ENCODE measurements at places on chromosomes 11 and 22.

DNA sequence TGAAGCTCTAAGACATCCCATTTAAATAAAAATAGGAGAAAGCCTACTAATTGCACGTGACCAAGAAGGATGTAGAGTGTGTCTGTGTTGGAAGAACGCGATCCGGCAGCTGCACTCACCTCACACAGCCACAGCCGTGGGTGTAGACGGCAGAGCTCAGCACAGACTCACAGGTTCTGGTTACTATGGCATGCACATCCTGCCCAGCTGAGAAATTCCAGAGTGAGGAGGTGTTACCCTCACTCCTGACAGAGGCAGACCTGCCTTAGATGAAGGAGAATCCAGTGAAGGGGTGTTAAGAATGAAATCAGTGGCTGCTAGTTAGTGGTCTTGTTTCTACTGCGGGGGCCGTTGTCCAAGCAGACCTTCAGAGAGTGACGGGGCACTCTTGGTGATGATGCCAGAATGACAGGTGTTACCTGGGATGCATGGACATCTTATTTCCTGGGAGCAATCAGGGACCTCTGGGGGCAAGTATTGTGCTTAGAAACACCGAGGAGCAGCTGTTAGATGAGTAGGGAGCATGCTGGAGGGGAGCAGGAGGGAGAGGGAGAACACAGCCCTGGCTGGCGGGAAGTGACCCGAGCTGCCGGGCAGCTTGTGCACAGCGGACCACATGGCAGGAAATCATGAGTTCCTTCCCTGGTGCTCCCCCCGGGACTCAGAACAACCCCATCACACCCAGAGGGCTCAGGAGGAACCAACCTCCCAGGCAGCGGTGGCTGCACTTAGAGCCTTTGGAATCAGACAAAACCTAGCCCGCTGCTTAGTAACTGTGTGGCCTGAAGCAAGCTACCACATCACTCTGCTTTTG is 12.3 kb downstream of the KCNJ5 start:
- no peak for DNase-seq

DNA sequence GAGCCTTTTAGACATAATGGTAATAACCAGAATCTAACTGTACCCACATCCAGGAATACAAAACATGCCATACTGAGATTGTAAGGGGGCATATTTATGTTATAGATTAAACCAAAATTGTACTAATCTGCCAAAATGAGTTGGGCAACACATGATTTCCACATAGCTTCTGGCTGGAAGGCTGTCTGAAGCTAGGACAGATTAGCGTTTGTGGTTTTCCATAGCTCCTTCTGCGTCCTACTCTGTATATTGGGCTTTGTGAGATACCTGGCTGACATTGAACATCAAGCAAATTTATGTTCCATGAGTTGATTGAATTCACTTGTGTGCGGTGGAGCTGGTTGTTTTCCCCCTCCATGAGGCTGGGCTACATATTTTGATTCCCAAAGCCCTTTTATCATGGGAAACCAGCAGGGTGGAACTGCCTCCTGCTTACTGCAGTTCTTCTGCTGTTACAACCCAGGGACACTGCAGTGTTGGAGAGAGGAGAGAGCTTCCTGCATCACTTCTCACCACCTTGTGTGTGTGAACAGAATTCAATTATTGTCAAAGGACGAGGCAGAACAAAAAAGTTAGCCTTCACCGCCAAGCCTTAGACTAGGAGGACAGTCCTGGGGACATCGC is 114.9 kb downstream of the C11orf91 start:
- no peak for DNase-seq

- DNase-seq, result peak; percentile 51
These were observed 1.8 kb downstream of the SIK3 start for GRCh38 chr11:117096201-117096991.

- no peak for DNase-seq
These were observed 654.3 kb downstream of the NTM start for GRCh38 chr11:132024587-132025295.

DNA sequence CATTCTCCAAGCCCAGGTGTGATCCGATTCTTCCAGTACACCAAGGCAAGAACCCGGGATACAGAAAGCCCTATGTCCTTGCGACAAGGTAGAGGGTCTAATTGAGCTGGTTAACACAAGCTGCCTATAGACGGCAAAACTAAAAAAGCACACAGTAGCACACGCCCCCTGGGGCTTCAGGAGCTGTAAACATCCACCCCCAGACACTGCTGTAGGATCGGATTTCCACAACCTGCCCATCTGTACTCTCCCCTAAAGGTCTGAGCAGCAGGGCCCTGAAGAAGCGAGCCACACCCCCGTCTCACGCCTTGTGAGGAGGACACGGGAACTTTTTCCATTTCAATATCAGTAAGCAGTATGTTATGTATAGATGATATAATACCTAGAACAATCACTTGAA is 624.7 kb downstream of the BUD13 start:
- no peak for DNase-seq

DNA sequence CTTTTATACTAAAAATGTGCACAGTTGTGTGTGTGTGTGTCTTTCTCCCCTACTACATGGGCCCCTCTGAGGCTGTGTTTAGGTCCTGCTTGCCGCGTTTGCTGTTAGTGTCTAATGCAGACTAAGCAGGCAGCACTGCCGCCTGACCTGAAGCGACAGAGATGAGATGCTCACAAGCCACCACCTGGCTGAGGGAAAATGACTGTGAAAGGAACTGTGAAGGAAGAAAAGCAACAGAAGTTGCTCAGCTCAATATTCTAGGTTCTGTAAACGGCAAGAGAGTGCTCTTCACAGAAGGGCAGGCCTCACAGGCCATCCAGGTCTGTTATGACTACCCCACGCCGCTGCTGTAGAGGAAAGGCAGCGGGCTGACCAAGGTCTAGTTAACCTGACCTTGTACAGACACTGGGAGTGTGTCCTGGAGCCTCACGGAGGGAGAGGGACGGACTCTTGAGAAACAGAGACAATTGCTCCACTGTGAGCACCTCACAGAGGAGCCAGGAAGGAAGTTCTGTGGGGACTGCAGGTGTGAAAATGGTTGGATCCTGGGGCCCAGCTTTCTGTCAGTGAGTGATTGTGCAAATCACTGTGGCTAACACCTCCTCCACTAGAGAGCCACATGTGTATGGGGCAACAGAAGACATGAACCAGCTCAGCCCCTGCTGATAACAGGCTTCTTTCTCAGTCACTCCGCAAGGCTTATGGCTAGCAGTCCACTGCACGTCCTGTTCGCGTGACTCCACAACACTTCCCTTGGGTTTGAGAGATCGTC is 31.3 kb upstream of the YPEL1 start:
- DNase-seq, result no peak

DNA sequence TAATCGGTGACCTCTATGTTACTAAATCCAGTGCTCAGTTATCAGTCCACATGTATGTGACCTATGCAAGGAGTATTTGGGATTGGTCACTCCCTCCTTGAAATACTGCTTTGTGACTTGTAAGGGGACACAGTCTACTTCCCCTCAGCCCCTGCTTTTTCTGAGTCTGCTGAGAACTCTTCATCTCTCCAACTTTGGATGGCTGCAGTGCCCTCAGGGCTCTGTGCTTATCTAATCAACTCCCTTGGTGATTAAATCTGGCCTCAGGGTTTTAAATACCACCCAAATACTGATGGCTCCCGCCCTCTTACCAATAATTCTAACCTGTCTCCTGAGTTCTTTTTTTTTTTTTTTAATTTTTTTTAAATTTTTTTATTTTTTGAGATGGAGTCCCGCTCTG is 40.2 kb downstream of the FAM118A start:
- no peak for DNase-seq

GRCh38 chr11:13207665-13208594 is 69.7 kb upstream of the BMAL1 start:
- DNase-seq, result no peak

- DNase-seq, result no peak
These were observed 359.3 kb downstream of the TBC1D22A start for GRCh38 chr22:47121791-47122190.

GRCh38 chr22:28398981-28399380 is 280.7 kb downstream of the TTC28 start:
- DNase-seq, result no peak

DNA sequence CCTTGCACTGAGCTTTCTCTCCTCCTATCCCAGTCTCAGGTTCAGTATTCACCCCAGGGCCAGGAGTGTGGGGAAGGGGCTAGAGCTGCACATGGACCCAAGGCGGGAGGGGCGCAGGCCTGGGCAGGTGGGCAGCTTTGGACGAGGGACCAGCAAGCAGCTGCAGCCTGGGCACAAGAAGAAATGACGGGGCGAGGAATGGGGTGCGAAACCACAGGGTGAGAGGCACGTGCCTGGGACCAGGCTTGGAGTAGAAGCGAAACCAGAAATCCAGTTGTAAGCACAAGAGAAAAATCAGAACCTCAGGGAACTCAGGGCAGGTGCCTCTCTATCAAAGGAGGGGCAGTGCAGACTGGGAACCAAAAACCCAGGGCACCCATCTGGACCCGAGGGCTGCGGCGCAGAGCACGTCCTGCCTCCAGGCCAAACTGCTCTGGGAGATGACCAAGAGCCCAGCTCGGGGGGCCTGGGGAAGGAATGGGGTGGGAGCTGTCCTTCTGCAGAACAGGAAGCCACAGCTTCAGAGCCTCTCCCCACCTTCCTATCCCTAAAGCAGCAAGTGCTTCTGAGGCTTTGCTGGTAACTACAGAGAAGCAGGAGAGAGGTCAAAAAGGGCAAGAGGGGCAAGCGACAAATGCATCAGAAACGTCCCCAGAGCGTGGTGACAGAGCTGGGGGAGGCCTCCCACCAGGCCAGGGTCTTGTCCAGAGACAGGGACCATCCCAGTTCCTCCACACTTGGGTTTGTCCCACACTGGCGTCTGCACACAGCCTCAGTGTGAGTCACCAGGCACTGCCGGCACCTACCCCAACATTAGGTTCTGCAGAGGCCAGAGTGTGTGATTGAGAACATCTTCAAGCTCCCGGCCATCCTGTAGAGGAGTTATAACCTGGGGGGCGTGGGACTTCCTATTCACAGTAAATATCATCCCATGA is 18.3 kb upstream of the TMPRSS4 start:
- no peak for DNase-seq

DNA sequence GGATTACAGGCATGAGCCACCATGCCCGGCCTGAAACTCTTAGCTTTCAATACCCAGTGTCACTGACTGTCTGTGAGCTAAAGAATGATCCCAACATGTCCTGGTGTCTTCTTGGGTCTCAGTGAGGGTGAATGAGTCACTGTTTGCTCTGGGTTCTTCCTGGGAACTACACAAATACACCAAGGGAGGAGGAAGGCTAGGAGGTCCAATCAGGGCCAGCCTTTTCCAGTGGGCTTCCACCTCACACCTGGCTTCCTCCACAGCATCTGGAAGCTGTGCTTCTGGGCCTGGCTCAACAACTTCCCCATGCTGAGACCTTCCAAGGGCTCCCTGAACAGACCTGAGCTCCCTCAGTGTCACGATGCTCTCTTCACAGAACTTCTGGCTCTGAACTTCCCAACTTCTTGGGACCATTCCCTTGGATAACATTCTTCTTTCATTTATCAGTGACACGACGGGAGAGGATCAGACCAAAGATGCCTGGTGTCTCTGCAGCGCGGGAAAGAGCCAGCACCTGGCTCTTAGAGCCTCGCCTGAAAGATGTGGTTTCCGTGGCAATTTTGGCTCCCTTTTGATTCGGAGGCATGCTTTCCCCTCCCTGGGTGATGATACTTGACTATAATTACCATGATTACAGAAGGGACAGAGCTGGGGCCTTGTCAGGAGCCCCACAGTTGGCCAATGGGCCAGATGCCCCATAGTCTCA is 22.3 kb upstream of the CHRM4 start:
- DNase-seq, result no peak

- DNase-seq, result peak; percentile 39
These were observed 14.1 kb upstream of the MDK start for GRCh38 chr11:46367244-46367915.

DNA sequence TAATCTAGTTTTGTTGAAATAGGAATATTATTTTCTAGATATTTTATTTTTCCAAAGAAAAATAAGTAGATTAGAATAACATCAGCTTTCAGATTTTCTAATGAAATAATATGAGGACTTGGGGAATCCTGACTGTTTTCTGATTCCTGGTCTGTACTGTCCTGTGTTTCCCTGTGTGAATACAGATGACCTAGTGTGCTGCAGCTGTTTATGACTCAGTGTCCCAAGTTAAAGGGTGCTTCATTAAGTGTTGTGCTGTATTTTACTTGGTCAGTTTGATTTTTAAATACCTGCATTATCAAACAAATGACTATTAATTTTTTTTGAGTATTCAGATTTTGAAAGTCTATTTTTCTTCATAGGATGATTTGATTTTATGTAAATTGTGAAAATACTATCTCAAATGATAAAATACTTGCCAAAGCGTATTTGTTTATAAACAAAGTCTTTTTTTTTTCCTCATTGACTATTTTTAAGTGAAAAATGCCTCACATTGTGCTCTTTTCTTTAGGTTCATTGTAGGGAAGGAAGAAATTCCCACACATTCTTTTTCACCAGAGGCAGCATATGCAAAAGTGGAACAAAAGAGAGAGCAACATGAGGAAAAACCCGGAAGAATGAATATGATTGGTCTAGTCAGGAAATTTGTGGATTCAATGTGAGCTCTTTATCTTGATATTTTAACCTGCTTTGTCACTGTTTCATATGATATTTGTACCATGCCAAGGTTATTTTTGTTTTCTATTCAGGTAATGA is 264.2 kb downstream of the TMEM135 start:
- DNase-seq, result no peak

DNA sequence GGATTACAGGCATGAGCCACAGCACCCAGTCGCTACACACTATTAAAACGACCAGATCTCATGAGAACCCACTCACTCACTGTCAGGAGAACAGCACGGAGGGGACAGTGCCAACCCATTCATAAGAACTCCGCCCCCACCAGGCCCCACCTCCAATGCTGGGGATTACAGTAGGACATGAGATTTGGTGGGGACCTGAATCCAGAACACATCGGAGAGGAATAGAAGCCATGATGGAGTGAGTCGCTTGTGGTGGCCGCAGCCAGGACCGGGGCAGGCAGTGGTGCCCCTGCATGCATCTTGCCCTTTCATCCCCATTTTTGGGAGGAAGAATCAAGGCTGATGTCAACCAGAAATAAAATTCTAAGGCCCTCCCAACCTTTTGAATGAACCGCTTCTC is 8.7 kb downstream of the NADSYN1 start:
- DNase-seq, result no peak

- DNase-seq, result no peak
These were observed 103.9 kb downstream of the GUCY1A2 start for GRCh38 chr11:106914409-106914808.

- no peak for DNase-seq
These were observed 864.3 kb downstream of the TBC1D22A start for GRCh38 chr22:47626428-47627390.

- no peak for DNase-seq
These were observed 13.1 kb upstream of the ARSA start for GRCh38 chr22:50640857-50641647.

- no peak for DNase-seq
These were observed 62.6 kb downstream of the TRAF6 start for GRCh38 chr11:36447514-36447913.

- DNase-seq, result no peak
These were observed 70.9 kb downstream of the CCDC34 start for GRCh38 chr11:27291954-27292636.

GRCh38 chr11:19025481-19026406 is 34.8 kb downstream of the MRGPRX2 start:
- no peak for DNase-seq
